ENCODE measurements at places on chromosomes 16 and 17. TPM values are rescaled to one million over a fixed set of nuclear protein-coding genes. Genes with fewer than 3 reads are reported as not detected.

TMEM220 gene
- total RNA-seq: 1.4 TPM

C16orf96 gene
- not detected for total RNA-seq

SCNN1G gene
- not detected for total RNA-seq

GRCh38 chr17:47649972-47650524 is 329 bp downstream of the KPNB1 start:
- H3K27me3 ChIP-seq: no peaks in the 10 kb centered on the region
- H3K4me1 ChIP-seq: peaks cover 35% of the 10 kb centered on the region
- H3K36me3 ChIP-seq: peaks cover 50% of the 10 kb centered on the region
- no peak for DNase-seq
- peak overlapping the region; percentile 75 for H3K27ac ChIP-seq

DNA sequence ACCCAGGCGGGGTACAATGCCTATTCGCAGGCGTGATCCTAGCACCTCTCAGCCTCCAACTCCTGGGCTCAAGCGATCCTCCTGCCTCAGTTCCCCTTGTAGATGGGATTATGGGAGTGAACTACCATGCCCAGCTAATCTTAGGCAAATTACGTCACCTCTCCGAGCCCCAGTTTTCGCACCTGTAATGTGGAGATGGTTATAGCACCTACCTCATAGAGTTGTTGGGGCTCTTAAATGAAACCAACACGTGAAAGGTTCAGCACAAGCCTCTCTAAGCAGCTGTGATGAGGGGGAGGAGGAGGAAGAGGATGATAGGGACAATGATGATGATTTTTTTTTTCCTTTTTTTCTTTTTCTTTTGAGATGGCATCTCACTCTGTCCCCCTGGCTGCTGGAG is 59.9 kb downstream of the ABR start:
- H3K4me3 ChIP-seq: no peak overlapping the region
- H3K27ac ChIP-seq: no peak overlapping the region
- peaks cover 9% of the 10 kb centered on the region for H3K4me1 ChIP-seq
- no peaks in the 10 kb centered on the region for H3K27me3 ChIP-seq
- H3K36me3 ChIP-seq: no peaks in the 10 kb centered on the region

- H3K36me3 ChIP-seq: peaks cover 10% of the 10 kb centered on the region
- peaks cover 42% of the 10 kb centered on the region for H3K4me1 ChIP-seq
- H3K27me3 ChIP-seq: no peaks in the 10 kb centered on the region
- DNase-seq: no peak
- no peak overlapping the region for H3K27ac ChIP-seq
These were observed 1.5 kb downstream of the MATCAP1 start for GRCh38 chr16:67182288-67182687.
